Cardiac septum (tissue), 1 donor: ENCODE measurements at places on chromosomes 11 and 22. TPM values are rescaled to one million over a fixed set of nuclear protein-coding genes. Genes with fewer than 3 reads are reported as not detected.

The MMP1 gene
- total RNA-seq, result 0.11 TPM

The KIAA1671 gene
- total RNA-seq, result 12.3 TPM

The CRYBB3 gene
- not detected for total RNA-seq

The PGM2L1 gene
- 1.8 TPM for total RNA-seq

The SLC22A6 gene
- total RNA-seq, result not detected

The HTR3A gene
- not detected for total RNA-seq

The TMEM45B gene
- 0.11 TPM for total RNA-seq

The LSP1 gene
- total RNA-seq, result 35.1 TPM

The NLRX1 gene
- 25.4 TPM for total RNA-seq

The MMP13 gene
- not detected for total RNA-seq

The MS4A12 gene
- total RNA-seq, result not detected

The GDPD5 gene
- 6.9 TPM for total RNA-seq

The MMP7 gene
- not detected for total RNA-seq

The UBQLNL gene
- total RNA-seq, result 0.11 TPM

The LRRC74B gene
- not detected for total RNA-seq

The PHETA2 gene
- 4.5 TPM for total RNA-seq

The TREH gene
- total RNA-seq, result not detected

The NPAS4 gene
- not detected for total RNA-seq

The B4GALNT4 gene
- 0.24 TPM for total RNA-seq

The PATE2 gene
- not detected for total RNA-seq

The ART5 gene
- 1.4 TPM for total RNA-seq

The CARD16 gene
- 6.6 TPM for total RNA-seq

The SLC1A2 gene
- total RNA-seq, result 8.8 TPM

The PRG3 gene
- total RNA-seq, result not detected

The CYTH4 gene
- 8.0 TPM for total RNA-seq

The IGLL1 gene
- not detected for total RNA-seq

The KDM4E gene
- total RNA-seq, result not detected

The SOX10 gene
- total RNA-seq, result 0.62 TPM

The CHRM1 gene
- not detected for total RNA-seq

The CRYBA4 gene
- not detected for total RNA-seq

The FGF3 gene
- total RNA-seq, result not detected

The RRAS2 gene
- total RNA-seq, result 142 TPM

The ANKRD49 gene
- total RNA-seq, result 6.4 TPM

The SCO2 gene
- total RNA-seq, result 2.4 TPM

The TRIM48 gene
- total RNA-seq, result not detected

The OSM gene
- 0.32 TPM for total RNA-seq

The CASP5 gene
- not detected for total RNA-seq

The RIMBP3C gene
- 0.08 TPM for total RNA-seq

The MUC6 gene
- not detected for total RNA-seq

The FAM180B gene
- not detected for total RNA-seq

The RAB3IL1 gene
- 9.4 TPM for total RNA-seq

The CD248 gene
- 9.7 TPM for total RNA-seq

The KRTAP5-2 gene
- total RNA-seq, result not detected

The MUC2 gene
- total RNA-seq, result 0.03 TPM

The OR6T1 gene
- not detected for total RNA-seq

The MIEF1 gene
- total RNA-seq, result 19.4 TPM

The SLC6A5 gene
- not detected for total RNA-seq

The MS4A6A gene
- total RNA-seq, result 22.2 TPM

The ACR gene
- 0.40 TPM for total RNA-seq
